ENCODE measurements at places on chromosomes 1 and 21.

DNA sequence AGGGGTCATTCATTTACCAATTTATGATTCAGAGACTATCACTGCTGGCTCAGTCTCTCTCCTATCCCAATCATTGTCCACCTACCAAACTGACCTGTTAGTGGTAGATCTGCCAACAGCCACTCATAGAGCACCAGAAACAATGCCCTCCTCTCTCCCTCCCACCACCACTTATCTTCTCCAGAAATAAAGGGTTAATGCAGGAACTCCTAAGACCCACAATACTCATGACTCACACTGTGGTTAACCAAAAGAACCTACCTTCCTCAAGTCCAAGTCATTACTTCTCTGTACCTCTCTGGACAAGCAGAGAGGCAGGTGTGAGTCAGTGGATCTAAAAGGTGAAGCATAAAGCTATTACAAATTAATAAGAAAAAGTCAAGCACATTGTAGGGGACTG lies 40.9 kb upstream of the CAMK1G start:
- no peak for DNase-seq

DNA sequence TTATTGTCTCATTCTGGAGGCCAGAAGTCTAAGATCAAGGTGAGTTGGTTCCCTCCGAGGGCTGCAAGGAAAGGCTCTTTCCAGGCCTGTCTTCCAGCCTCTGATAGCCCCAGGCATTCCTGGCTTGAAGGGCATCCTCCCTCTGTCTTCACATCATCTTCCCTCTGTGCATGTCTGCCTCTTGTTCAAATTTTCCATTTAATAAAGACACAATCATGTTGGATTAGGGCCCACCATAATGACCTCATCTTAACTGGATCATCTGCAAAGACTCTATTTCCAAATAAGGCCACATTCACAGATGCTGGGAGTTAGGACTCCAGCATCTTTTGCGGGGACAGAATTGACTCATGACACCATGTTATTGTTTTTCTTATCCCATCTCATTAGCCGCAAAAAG lies 24.5 kb downstream of the HUNK start:
- DNase-seq: no peak

DNA sequence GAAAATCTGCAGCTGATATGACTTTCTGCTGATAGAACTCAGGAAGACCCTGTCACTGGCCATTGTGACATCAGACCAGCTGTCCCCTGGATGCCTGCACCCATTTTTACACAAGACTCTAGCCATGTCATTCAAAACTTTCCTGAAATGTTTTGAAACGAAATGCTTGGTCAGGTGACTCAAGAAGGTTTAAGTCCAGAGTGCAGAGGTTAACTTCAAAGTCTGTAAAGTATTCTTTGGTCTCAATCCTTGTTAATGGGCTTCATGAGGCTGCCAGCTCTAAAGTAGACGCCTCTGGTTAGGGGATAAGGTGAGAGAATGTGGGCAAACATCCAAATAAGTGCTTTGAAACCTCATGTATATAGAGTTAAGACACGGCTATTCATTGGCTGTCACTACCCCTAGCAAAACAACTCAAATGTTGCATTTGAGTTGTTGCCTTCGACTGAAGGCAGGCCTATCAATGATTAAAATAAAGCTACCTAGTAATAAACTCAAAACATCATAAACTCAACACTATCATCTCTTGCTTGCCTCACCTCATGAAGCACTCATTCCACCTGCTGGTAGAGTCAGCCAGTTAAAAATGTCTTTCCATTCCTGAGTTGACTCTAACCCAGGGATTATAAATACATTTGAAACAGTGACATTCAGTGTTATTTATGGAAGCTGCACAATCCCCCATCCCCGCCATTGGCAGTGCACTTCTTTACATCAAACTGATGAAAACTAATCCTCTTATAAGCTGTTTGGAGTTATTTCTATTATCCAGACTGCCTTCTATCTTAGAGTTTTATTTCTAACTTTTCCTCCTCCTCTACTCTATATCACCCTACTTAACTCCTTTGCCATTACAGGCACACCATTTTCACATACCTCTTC lies 26.0 kb downstream of the RABIF start:
- no peak for DNase-seq

GRCh38 chr1:1325288-1326074 lies 879 bp downstream of the CPTP start:
- DNase-seq: no peak

DNA sequence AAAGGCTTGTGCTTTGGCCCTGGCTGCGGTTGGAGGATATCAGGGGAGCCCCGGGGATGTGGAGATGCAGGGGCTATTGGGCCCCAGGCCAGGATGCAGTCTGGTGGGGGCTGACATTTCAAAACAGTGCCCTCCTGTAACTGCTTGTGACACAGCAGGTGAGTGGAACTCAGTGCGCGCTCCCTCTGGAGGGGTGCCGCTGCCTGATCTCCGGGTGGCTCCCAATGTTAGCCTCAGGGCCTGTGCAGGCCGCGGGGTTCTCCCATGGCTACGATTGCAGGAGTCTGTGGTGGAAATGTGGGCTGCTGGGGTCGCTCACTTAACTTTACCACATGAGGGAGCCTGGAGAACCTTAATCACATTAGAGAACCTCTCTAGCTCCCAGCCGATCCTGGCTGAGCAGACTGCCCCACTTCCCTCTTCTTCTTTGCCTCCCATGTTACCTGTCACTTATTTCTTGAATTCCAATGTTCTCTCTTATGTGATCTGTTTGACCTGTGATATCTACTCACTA lies 163.2 kb downstream of the FMN2 start:
- DNase-seq: no peak

DNA sequence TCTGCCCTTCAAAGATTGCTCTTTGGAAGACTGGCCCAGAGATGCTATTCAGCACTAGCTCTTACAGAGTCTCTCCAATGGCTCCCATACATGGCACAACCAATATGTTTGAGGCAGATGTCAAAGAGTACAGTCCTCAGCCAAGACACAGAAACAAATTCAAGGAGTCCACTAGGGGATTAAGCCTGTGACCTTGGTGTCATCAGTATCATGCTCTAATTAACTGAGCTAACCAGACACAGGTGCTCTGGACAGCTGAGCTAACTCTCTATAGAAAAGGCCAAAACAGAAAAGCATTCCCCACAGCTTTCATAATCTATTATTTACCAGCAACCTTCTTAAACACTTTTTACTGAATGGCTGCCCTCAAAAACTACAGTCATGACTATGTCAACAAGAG lies 666.0 kb upstream of the PLXNA2 start:
- no peak for DNase-seq

DNA sequence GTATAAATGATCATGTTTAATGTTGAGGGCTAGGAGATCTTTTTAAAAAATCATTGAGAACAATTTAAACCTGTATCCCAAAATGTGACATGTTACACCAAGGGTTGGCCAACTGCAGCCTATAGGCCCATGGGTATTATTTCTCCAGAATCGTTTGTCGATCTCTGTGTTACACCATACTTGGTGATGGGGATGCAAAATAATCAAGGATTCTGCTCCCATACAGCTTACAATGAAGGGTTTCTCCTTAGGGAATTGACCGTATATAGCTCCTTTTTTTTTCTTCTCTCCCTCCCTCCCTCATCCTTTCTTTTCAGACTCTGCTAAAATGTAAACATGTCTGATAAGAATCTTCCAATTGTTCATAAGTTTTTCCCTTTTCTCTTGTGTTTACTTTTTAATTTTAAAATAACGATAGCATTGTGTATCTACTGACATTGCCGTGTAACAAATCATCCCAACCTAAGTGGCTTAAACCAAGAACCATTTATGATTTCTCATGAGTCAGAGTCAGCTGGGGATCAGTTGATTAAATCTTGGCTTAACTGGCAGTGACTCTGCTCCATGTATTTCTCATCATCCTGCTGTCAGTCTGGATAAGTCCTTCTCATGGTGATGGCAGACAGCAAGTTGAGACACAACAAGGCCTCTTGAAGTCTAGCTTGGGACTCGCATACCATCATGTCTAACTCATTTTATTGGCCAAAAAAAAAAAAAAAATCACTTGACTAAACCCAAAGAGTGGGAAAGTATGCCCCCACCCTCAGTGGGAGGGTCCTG lies 48.0 kb downstream of the MARK1 start:
- no peak for DNase-seq

GRCh38 chr21:31448496-31448895 lies 104.4 kb upstream of the TIAM1 start:
- DNase-seq: no peak

DNA sequence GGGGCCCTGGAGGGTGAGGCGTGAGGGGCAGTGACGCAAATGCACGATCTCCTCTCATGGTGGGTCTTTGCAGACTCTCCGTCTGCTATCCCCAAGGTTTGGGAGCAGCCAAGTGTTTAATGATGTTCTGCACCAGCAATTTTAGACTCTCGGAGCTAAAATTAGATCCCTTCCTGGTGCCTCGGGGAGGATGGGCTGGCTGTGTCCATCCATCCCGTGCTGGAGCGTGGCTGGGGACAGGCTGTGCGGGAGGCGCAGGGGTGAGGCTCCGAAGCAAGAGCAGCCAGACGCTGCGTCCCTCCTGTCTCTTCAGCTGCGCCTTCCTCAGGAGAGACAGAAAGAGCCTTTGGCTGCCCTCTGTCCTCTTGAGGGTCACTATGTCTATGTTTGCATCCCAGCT lies 387.6 kb downstream of the CAMTA1 start:
- DNase-seq: no peak

- DNase-seq: no peak
Observed at GRCh38 chr1:243473227-243474135, 217.6 kb downstream of the SDCCAG8 start.

DNA sequence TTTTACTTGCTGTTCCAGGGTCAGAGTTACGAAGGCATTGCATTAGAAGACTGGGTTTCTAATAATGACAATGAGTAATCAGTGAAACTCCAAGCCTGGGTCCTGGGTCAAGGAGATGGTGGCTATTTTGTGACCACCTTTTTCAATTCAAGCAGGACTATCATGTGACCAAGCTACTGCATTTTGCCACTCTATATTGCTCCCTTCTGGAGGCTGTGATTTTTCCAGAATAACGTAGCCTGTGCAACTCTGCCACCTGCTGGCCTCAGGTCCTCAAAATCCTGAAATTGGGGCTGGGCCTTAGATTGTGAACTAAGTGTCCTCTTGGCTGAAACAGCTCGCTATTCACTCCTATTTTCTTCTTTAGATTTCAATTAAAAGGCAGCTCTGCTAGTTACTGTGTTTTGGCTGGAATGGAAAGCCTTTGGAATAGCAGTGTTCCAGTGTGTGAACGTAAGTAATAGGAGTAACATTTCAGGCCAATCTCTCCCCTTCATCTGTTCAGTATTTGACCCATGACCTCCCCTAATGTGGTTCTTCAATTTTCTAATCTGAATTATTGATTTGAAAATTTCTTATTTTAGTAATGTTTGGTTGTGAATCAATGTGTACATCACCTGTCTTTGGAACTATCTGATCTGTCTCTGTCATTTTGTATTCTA lies 52.9 kb upstream of the CD46 start:
- peak; percentile 24 for DNase-seq

GRCh38 chr1:109929588-109930251 lies 19.1 kb downstream of the CSF1 start:
- DNase-seq: no peak

GRCh38 chr1:40766017-40766416 lies 17.6 kb upstream of the KCNQ4 start:
- DNase-seq: no peak

DNA sequence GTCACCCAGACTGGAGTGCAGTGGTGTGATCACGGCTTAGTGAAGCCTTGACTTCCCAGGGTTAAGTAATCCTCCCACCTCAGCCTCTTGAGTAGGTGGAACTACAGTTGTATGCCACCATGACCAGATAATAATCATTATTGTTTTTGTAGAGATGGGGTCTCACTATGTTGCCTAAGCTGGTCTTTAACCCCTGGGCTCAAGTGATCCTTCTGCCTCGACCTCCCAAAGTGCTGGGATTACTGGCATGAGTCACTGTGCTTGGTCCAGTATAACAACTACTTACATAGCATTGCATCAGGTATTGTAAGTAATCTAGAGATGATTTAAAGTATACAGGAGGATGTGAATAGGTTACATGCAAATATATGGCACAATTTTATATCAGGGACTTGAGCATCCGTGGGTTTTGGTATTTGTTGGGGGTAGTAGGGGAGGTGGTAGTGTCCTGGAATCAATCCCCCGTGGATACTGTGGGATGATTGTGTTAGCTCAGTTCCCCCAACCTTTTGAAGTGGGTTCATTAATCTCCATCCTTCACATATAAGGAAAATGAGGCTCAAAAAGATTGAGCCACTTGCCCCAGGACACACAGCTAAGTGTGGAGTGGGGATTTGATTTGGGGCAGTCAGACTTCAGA lies 61.4 kb upstream of the CNIH3 start:
- DNase-seq: no peak

GRCh38 chr1:154154534-154155191 lies at the start of gene NUP210L:
Gene NUP210L (minus strand): TSS chr1:154155073.
- no peak for DNase-seq

DNA sequence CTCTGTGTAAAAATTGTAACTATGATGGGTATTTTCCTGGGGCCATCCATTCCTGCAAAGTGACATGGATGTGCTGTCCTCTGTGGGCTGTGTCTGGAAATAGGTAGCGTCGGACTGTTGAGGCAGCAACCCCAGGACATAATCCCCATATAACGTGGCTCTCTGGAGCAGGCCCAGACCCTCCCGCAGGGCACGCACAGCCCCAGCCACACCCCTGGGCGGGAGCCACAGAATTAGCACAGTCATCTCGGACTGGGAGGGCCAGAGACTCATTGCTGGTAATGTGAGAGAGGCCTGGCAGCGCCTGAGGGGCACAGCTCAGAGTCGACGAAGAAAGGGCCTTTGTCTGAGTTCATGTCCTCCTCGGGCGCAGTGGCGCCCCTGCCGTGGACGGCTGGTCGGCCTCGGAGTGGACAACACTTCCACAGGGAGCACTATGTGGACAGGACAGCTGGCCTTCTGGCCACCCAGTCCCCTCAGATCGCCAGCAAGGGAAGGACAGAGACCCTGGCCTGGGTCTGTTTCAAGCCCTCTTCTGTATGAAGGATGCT lies 20.1 kb downstream of the SIM2 start:
- DNase-seq: no peak

All from activated T-cell treated with anti-CD3 and anti-CD28 coated beads for 48 hours (primary cell).